MV-4-11 (cell line): ENCODE measurements at places on chromosomes 16 and 17.

GRCh38 chr17:3512505-3513171 lies 36.8 kb downstream of the ASPA start:
- no peak for DNase-seq

- no peak for DNase-seq
Measured at GRCh38 chr17:4998732-4999429, 1.1 kb downstream of the KIF1C start.

- DNase-seq, result peak; percentile 62
Measured at GRCh38 chr17:47704116-47704515, 10.2 kb downstream of the TBKBP1 start.

DNA sequence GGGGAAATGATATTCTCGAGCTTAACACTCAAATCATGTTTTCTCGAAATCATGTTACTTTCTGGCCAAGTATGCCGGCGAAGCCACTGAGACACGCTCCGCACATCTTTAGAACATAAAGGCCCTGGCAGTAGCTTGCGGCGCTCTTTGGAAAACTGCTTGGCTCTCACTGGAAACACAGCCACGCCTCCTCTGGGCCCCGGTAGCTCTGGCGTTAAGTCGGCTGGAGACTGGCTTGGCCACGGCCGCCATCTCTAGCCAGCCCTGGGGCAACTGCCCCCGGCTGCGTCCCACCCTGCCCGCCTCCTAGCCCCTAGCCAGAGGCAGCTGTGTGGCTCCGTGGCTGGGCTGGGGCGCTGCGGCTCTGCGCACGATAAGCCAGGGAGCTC lies 9.2 kb upstream of the BAIAP2 start:
- no peak for DNase-seq

GRCh38 chr17:70080541-70081347 lies 5.7 kb downstream of the KCNJ16 start:
- no peak for DNase-seq

GRCh38 chr16:83713597-83713996 lies 94.2 kb upstream of the HSBP1 start:
- peak; percentile 64 for DNase-seq

DNA sequence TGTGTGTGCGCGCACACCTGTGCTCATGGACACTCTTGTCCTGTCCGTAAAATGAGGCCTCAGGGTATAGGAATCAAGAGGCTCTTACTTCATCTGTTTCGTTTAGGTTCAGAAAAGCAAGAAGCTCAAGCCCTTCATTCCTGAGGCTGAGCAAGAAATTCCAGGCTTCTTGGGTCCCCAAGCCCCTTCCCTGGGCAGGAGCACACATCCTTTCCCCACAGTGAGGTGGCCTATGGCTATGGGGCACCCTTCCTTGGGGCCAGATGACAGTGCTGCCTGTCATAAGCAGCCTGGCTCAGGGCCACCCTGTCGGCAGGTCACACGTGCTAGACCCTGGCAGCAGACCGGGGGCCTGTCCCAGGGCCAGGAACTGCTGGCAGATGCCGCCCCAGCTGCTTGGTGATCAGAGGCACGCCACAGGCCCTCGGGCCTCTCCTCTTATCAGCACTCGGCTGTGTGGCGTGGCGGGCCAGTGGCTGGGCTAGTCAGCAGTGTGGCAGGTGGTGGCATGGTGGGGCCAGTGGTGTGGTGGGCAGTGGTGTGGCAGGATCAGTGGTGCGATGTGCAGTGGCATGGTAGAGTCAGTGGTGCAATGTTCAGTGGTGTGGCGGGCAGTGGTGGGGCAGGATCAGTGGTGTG lies 50.2 kb downstream of the NKD1 start:
- DNase-seq, result no peak

DNA sequence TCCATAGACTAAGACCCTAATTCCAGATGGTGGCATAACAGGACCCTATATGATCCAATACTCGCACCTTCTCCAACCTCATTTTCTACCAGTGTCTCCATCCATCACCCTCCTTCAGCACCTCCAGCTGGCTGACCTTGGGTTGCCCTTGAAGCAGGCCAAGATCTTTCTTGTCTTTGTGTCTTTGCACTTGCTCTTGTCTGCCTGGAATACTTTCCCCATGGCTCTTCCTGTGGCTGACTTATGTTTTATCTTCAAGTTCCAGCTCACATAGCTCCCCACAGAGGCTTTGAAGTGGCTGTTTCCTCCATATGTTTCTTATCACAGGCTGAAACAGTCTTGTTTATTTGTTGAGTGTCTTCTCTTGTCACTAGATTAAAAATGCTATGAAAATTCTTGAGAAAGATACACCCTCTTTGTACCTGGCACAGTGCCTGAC lies 29.6 kb upstream of the MMD start:
- DNase-seq, result no peak

GRCh38 chr16:77834635-77835540 lies 46.5 kb downstream of the VAT1L start:
- no peak for DNase-seq

DNA sequence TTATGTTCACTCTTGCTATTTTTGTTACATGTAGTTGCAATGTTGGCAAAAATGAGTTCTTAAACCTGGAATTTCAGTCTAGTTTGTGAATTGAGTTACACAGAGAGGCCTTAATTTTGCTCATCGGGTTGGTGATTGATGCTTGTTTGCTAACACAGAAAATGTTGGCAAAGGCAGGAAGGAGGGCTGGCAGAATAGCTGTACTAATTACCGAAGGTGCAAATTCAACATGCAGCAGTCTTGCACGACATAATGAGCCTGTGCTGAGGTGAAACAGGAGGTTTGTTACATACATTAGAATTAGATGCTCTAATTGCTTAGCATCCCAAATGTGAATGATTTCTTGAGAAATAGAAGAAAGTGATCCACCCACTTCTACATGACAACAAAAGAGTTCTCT lies 475.0 kb upstream of the TOM1L1 start:
- no peak for DNase-seq

DNA sequence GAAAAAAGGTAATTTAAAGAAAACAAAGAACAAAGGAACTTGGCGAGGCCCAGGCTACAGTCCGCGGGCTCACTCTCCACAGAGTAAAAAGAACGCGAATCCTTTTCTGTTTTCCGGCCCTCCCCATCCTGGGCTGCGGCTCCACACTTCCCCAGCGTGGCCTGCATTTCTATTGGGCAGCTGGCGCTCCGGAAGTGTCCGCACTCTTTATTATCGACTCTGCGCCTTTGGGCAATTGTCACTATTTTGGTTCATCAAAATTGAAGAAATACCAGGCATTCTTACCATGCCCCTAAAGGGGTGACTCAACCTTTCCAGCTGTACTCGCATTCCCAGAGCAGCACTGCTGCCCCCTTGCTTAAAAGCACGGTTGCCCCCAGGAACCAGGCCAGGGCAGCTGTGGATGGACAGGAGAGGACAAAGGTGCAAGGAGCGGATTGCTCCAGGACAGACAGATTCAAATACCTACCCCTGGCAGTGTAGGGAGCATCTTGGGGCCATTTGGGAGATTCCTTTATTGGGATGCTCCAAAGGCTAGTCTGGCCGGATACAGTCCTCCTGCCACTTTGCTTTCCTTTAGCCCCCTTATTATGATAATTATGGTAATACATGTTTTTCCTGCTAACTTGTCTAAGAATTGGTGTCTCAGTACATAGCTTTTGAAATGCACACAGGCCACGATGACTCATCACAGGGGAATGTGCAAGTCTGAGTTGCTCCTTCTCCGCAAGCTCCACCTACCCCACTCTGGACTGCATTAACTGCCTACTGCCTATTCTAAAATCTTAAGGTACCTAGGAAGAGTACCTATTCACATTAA lies 985 bp upstream of the SLFN12 start:
- peak; percentile 92 for DNase-seq

DNA sequence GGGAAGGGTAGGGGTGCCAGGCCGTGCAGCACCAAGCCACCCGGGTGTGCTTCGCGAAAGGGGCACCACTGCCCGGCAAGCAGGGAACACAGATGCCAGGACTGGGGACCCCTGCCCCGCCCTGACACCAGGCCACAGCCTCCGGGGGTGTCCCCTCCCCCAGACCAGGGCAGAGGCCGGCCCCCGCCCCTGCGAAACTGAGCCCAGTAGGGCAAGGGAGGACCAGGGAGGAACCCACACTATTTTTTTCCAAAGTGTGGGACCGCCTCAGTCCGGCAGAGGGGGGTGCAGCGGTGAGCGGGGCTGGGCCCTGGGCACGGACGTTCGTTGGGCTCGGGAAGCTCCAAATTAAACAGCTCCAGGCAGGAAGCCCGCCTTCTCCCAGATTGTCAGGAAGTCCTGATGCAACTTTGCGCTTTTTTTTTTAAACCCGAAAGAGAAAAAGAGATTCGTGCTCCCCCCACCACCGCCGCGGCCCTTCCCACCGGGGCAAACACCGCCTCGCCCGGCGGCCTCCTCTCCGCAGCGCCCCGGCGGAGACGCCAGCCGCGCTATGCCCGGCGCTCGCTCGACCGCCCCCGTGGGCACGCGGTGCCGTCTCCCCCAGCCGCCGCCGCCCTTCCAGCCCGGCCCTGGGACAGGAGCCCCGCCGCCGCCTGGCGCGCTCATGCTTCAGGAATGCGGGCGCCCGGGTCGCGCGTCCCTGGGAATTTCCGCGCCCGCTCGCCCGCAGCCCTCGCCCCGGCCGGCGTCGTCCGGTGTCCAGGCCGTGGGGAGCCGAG lies 755 bp downstream of the PIEZO1 start:
- DNase-seq, result peak; percentile 65

DNA sequence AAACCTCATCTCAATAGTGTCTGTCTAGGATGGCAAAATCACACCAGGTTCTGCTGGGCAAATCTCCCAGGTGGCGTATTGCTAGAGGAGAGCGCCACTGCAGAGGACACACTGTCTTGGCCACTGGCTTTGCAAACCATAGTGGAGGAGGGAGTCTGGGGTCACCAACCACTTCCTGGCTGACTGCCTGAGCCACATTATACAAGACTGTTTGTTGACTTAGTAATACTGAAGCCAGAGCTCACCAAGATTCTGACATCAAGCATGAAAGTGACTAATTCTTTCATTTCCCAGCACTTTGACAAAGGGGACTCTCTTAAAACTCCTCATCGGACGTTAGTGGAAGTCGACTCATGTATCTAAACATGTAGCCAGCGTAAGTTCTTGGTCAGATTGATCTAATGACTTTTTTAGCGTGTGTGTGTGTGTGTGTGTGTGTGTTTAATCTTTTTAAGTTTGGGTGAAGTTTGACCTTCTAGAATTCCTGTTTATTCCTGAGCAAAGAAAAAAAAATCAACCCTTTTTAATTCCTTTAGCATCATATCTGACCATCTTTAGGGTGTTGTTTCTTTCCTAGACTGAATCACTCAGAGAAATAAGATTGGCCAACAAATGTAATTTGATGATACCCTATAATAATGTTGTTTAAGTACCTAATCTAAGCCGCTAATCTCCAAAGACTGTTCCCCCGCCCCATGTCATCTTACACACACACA lies 13.7 kb downstream of the PITPNC1 start:
- peak; percentile 89 for DNase-seq

GRCh38 chr16:66204756-66205155 lies 161.7 kb upstream of the CDH5 start:
- no peak for DNase-seq

- DNase-seq, result no peak
Measured at GRCh38 chr17:76080768-76081287, 1.8 kb downstream of the ZACN start.

GRCh38 chr17:11031787-11032186 lies 193.9 kb upstream of the PIRT start:
- no peak for DNase-seq

- DNase-seq, result peak; percentile 67
Measured at GRCh38 chr17:6421700-6422604, 13.0 kb downstream of the AIPL1 start.

DNA sequence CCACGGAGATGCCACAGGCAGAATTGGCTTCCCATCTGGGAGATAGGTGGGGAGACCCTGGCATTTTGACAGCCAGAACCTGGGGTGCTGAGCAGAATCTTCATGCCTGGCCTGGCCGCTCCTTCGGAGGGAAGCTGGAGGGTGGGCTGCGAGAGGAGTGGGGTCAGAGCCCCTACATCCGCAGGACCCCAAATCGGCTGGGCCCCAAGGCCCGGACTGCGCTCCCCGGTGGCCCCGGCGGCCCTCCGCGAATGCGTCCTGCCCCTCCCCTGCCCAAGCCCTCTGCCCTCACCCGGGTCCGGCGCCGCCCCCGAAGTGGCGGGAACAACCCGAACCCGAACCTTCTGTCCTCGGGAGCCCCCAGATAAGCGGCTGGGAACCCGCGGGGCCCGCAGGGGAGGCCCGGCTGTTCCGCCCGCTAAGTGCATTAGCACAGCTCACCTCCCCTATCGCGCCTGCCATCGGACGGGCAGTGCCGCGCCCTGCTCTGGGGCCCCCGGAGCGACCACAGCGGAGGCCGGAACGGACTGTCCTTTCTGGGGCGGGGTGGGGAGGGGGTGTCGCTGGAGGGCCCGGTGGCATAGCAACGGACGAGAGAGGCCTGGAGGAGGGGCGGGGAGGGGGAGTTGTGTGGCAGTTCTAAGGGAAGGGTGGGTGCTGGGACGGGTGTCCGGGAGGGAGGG lies 850 bp upstream of the PNMT start:
- DNase-seq, result no peak

DNA sequence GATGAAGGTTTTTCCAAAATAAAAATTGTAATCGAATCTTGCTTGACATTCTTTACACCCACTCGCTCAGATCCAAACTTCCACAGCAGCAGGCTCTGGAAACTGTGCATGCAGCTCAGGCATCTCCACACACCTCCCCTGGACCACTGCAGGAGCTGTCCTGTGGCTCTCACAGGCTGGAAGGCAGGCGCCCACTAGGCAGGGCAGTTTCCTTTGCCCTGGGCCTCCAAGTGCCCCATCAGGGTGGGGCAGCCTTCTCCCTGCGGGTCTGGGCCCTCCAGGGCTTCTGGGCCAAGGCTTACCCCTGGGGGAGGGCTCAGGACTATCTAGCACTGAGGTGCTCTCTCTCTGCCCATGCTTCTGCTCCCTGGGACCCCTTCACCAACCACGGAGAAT lies 114.5 kb upstream of the RPL38 start:
- DNase-seq, result no peak
